Trophoblast cell (in vitro differentiated cells and primary cell): ENCODE measurements at places on chromosomes 7 and 10.

GRCh38 chr7:25456467-25457171 is 228.3 kb upstream of the NPVF start:
- DNase-seq: no peak
- H3K4me1 ChIP-seq: no peaks in the 10 kb centered on the region
- H3K27ac ChIP-seq: no peak overlapping the region
- no peak overlapping the region for H3K4me3 ChIP-seq
- no peaks in the 10 kb centered on the region for H3K36me3 ChIP-seq
- no peaks in the 10 kb centered on the region for H3K27me3 ChIP-seq

DNA sequence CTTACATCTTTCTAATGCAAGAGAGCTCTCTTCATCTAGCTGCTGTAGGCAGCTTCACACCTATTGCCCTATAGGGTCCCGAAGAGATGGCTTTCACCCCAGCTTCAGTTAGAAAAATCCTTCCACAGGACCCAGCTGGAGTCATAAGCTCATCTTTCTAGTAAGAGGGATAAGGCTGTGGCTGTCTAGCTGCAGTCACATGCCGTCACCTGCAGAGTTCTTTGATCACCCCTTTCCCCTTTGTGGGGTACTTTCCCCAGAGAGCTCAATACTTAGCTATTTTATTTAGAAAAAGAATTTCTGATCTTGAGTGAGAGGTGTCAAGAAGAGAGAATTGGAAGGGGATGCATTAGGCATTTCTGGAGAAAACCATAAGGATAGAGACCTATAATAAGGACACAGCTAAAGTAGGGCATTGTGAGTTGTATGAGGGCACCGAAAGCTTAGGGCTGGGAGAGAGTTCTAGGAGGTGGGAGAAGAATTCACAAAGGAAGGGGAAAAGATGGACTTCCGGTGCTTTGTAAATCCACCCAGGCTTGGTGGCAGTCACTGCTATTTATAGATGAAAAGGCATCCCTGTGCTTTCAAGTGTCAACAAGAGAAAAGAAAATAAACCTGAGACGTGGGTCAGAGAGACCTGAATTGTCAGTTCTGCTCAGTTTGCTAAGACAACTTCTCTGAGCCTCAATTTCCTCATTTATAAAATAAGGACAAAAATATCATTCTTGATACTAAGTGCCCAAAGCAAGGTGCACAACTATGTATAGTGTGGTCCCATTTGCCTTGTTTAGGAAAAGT is 11.1 kb upstream of the ST8SIA6 start:
- no peaks in the 10 kb centered on the region for H3K4me1 ChIP-seq
- no peaks in the 10 kb centered on the region for H3K27me3 ChIP-seq
- DNase-seq: no peak
- no peaks in the 10 kb centered on the region for H3K36me3 ChIP-seq

- H3K4me3 ChIP-seq: no peak overlapping the region
- no peaks in the 10 kb centered on the region for H3K4me1 ChIP-seq
Measured at GRCh38 chr7:69651101-69651590, 52.9 kb downstream of the AUTS2 start.

DNA sequence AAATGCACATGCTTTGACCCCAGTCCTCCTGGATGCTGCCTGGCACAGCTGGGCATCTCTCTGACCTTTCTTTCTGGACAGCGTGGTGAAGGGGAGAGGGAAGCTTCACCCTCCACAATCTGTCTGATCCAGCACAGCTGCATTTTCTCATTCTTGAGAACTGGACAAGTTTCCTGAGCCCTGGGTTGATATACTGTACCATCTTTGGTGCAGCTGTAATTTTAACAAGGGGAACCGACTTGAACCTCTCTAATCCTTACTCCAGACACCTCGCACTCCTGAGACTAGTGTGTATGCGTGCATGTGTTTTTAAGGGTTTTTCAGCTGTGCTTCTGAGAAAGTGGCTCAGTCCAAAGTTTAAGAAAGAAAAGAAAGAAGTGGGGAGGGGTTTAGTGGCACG is 655.7 kb downstream of the INHBA start:
- no peak overlapping the region for H3K27ac ChIP-seq
- H3K36me3 ChIP-seq: no peaks in the 10 kb centered on the region
- H3K4me1 ChIP-seq: peaks cover 2% of the 10 kb centered on the region
- H3K27me3 ChIP-seq: no peaks in the 10 kb centered on the region
